Activated T-cell treated with anti-CD3 and anti-CD28 coated beads, Interleukin-2, amount 50 U/mL, for 48 hours (primary cell): ENCODE measurements at places on chromosomes 2 and 18.
A peak's percentile ranks its signal among the peaks of the same experiment; 100 is the strongest.

DNA sequence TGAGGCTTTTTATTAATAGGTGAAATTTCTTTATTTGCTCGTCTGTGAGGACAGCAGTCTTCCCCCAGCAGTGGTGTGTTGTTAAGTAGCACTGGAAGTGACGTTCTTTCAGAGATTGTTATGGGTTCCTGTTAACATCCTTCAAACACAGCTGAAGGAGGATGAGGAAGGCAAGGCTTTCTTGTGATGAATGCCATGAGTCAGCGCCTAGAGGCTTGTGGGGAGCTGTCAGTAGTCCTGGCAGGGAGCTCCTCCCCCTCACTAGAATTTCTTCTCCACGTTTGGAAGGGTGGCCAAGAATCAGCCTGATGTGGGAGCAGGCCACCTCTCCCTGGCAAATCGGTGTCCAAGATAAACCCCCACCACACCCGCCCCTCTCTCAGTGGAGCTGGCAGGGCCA is 113.2 kb downstream of the ARHGEF4 start:
- no peak for DNase-seq

DNA sequence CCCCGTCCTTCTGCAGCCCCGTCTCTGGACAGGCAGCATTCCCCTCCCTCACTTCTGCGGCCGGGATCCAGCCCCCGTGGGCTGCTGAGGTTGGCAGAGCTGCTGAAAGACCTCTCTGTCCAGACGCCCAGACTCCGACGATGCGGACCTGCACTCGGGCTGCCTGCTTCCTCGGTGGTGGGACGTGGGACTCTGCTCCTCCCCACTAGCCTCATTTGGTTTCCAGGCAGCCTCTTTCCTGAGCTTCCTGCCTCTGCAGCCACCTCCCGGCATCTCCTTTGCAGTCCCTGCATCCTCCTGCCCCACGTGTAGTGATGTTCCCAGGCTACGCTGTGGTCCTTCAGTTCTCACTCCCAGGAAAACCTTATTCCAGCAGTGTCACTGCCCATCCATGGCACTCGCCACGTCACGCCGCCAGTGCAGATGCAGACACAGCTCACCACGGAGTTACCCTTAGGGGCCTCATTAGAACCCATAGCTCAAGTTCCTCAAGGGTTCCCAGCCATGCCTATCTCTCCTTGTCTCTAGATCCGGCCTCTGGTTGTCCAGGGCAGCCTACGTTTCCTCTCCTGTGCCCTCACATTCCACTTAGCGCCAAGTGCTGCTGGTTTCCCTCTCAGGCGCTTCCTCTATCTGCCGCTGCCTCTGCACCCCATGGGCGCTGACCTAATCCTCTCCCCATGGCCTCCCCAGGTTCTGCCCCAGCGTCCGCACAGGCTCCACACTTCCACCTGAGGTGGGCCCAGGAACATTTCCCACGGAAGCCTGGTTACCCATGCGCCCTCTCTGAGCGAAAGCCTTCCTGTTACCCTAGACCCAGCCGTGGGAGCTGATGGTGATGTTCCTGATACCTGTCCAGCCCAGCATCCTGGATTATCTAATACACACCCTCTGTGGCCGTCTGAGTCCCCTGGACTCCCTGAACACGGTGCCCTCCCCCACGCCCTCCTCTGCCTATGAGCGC is 318.3 kb upstream of the MYT1L start:
- no peak for DNase-seq

- no peak for DNase-seq
Observed at GRCh38 chr2:218128781-218129457, 3.1 kb downstream of the CXCR2 start.

GRCh38 chr2:112305132-112305531 is 29.7 kb downstream of the ZC3H6 start:
- DNase-seq = no peak

- no peak for DNase-seq
Observed at GRCh38 chr2:99259465-99259864, 4.0 kb upstream of the LYG2 start.

DNA sequence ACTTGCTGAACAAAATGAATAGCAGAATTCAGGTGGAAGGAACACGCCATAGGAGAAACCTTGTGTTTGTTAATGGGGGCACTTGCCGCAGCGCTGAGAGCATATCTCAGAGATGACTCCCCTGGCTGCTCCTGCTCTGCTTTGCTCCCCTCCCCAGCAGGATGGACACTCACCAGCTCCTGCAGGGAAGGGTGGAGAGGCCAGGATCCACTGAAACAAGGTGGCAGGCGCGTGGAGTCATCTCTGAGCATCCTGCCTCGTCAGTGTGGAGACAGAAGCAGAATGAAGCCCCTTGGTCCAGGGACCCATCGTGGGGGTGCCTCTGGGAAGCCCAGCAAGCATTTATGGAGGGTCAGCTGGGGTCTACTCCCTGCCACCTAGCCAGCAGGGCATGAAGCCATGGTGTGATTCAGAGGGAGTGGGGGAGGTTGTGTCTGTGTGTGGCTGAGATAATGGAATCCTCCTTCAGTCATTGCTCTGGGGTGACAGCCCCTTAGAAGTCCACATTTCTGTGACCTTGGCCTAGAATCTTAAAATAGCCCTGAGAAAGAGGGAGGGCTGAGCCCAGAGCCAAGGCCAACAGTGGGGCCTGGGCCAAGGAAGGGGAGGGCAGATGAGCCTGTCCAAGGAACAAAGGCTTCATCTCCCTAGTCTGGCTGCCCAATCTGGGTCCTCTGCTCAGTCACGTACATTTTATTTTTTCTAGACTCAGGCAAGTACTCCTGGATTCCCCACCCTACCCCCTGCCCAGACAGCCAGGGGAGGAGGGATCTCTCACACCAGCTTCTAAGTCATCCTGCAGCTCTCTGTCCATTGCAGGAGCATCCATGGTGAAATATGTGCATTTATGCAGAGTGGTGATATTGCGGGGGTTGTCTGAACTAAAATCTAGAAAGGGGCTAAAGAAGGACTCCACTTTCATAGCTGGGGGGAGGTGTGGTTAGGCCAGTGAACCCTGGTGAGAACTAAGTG is 215.4 kb downstream of the ZBTB7C start:
- DNase-seq = no peak

DNA sequence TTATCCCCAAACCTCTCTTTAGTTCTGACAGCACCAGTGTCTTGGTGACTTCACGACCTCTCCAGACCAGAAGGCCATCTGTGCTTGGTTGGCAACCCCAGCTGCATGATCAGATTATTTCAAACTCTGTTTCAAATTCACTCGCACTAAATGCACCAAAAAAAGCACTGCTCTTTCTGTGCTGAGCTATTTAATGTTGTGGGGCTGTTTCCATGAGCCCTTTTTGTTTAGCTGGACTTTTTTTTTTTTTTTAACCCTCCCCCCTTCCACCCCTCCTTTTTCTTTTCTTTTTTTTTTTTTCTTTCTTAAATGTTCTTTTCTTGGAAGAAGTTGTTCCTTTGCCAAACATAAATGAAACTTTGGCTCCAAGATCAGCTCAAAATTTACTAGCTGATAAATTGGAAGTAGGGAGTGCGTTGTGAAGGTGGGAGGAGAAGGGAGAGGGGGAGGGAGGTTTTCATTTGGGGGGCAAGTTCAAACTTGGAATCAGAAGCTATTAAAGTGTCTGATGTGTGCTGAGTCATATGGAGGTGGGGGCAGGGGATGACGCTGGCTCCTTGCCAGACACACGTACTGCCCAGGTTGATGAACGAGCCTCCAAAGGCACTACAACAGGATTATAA is 543.0 kb upstream of the TNP1 start:
- DNase-seq = no peak

DNA sequence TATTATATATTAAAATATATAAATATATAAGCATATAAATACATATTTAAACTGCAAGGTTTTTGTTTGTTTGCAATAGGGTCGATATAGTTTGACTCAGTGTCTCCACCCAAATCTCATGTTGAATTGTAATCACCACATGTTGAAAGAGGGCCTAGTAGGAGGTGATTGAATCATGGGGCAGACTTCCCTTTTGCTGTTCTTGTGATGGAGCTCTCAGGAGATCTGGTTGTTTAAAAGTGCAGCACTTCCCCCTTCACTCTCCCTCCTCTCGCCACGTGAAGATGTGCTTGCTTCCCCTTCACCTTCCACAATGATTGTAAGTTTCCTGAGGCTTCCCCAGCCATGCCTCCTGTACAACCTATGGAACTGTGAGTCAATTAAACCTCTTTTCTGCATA is 2137.3 kb upstream of the CELF4 start:
- no peak for DNase-seq

DNA sequence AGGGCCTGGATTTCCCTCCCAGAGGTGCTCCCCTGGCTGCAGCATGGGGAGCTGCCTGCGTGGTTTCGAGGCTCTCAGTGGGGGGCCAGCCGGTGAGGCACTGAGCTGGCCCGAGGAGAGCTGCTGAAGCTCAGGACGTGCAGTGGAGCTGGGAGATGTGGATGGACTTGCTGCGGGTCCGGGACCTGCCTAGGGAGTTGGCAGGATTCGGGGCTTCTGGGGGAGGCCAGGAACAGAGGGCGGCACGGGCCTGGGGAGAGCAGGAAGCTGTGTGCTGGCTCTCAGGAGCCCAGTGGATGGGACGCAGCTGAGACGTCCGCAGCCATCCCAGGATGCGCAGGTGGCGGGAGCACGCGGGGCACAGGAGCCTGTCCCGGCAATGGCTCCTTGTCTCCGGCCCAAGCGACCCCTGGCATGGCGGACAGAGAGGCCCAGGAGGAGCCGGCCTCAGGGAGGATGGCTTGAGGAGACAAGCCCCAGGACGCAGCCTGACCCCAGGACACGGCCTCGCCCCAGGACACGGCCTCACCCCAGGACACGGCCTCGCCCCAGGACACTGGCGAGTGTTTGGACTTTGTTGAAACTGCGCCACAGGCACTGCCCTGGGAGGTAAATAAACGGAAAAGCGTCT is 116.1 kb downstream of the NFATC1 start:
- DNase-seq = peak; percentile 14

- DNase-seq = no peak
Observed at GRCh38 chr18:45034179-45034578, 353.5 kb downstream of the SETBP1 start.
